ENCODE measurements at places on chromosomes 6 and 20.

GRCh38 chr20:13786143-13786828, 1.5 kb downstream of the NDUFAF5 start:
- no peak for DNase-seq

DNA sequence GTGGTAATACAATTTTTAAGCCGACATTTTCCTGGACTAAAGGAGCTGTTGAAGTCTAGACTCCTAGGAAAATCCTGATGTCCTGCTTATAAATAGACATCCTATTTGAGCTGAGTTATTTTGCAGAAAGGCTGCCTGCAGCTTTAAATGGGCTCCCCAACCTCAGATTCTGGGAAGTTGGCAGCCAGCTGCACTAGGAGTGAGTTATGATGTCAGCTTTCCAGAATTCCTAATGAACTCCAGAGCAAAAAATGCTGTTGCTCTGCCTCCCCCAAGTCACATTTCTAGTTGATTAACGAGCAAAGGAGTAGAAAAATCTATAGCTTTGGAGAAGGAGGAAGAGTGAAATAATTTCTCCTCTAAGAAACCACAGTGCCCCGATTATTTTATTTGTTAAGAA, 346.3 kb upstream of the SULF2 start:
- no peak for DNase-seq

DNA sequence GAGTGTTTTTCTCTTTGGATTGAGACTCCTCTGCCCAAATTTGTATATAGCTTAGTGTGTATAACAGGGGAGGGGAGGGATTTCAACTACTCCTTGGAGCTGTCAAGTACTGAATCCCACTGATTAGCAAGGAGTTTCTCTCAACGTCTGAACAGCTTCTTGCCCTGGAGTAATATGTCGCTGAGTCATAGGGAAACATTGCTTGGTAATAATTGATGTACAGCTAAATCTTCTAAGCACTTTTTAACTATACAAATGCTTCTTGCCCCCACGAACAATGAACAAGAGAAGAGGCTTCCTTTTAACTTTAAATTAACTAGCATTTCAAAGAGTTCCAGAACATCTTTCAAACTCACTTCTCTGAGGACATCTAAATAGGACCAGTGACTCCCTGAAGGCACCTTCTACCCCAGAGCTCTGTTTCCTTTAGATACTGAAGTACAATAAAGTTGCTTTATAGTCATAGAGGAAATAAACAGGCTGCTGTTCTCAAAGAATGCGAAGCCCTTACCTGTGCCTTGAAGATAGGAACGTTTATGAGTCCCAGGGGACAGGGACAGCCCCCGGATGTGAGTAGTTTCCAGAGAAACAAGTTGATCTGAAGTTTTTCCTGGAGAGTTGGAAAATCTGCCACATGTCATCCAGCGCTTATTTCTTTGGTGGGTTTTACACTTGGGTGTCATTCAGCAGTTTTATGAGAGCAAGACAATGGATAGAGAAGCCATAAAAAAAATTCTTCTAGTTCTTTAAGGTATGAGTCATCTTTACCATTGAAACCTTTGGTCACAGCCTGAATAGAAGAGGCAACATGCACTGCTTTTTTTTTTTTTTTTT, 462.5 kb upstream of the BTBD3 start:
- no peak for DNase-seq

DNA sequence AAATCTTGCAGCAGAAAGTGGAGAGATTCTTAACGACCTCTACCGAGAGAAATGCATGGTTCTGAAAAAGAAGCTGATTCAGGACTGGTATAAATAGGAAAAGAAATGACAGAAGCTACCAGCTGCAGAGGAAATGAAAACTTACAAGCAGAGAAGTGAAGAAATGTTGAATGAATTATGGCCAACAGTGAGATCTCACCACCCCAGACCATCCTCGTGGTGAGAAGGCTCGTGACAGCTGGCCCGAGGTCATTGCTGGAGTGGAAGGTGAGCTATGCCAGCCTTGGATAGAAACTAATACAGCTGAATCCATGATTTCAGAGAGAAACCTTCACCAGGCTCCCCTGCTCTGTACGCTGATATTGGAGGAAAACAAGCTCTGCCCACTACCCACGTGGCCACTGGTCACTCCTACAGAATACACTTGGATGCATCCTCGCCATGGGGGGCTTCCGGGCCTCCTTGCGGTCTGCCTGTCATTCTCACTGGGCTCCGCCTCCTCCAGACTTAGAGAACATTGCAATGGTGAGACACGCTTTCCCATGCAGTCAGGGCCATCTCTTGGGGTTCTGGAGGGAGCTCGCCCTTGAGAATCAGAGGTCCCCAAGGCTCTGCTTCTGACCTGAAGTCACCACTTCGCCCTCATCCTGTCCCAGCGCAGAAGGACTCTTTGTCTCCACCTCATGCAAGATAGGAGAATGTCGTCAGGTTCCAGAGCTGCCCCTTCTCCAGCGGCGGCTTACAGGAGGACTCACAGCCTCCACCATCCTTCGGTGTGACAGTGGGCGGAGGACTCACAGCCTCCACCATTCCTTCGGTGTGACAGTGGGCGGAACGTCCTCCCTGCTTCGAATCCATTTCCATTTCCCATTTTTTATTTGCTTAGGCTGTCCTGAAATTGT, 10.6 kb upstream of the TUBB2B start:
- DNase-seq = no peak

DNA sequence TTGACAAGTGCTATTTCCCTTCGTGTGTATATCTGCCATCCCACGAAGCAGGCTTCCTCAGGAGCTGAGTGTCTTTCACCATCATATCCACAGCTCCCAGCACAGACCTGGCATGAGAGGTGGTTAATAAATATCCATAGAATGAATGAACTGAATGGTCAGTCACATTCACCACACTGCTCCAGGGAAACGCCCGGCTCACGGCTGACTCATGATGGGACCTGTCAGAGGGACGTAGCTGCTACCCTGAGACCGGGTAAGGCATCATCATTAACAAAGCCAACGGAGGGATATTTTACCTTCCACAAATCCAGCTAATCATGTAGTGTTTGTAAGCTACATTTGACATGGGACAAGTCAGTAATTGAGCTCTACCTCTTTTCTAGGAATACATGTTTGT, 12.5 kb downstream of the AGPAT4 start:
- no peak for DNase-seq

- no peak for DNase-seq
These were observed 113.9 kb upstream of the ZNF217 start for GRCh38 chr20:53707371-53708055.

DNA sequence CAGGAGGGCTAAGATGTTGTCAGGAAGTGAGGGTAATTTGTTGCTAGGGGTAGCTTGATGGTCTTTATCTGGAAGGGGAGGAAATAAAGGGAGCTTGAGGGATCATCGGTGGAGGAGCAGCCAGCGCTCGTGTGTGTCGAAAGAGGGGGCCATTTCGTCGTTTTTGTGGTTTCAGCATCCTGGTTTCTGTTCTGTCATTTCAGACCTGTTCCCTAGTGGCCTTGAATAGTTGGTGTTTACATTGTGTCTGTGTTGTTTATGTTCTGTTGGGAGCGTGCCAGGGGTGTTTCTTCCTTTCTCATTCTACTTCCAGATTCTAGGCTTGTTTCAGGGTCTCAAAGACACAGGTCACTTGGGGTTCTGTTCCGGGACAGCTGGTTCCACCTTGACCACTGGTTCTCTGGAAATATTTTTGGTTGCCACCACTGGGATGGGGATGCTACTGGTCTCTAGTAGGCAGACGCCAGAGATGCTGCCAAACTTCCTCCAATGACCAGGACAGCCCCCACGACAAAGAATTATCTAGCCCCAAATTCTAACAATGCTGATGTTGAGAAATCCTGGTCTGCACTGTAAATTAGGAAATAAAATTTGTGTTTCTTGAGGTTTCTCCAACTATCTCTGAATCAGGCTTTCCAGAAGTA, 113.9 kb upstream of the NAA20 start:
- no peak for DNase-seq

DNA sequence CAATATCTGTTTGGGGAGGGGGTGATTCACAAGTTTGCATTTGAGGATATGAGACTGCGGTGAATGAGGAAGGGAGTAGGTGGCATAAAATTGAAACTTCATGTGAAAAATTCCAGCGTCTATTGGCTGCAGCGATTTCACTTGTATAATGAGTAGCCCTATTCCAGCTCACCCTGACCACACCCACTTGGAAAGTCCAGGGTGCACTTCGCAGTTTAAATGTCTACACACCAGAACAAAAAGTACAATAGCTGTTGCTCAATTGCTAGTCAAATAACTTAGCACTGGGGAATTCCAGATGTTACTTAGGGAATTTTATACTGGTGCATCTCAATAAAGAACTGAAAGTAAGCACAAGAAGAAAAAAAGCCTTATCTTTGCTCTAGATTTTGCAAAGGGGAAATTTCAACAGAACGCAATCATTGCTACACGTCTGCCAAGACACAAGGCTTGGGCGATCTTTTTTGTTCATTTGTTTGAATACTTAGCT, 6.3 kb downstream of the TNFAIP3 start:
- no peak for DNase-seq

DNA sequence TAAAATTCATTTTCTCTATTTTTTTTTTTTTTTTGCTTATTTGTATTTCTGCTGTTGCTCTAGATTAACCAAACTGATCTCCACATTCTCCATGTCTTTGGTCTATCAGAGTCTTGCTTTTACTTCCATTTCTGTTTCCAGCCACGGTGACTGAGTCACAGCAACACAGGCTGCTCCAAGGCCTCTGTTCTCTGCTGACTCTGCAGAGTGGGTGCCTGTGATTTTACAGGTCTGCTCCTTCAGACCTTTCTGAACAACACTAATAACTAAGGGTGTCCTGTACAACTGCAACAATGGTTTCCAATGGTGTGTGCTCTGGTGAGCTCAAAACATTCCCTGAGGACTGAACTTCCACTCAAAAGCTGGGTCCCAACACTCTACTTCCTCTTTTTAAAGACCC, 102.3 kb upstream of the BMP2 start:
- no peak for DNase-seq

- no peak for DNase-seq
These were observed 208.9 kb upstream of the SNX9 start for GRCh38 chr6:157614026-157614568.

- no peak for DNase-seq
These were observed 140.9 kb downstream of the GRIK2 start for GRCh38 chr6:101534386-101534785.

DNA sequence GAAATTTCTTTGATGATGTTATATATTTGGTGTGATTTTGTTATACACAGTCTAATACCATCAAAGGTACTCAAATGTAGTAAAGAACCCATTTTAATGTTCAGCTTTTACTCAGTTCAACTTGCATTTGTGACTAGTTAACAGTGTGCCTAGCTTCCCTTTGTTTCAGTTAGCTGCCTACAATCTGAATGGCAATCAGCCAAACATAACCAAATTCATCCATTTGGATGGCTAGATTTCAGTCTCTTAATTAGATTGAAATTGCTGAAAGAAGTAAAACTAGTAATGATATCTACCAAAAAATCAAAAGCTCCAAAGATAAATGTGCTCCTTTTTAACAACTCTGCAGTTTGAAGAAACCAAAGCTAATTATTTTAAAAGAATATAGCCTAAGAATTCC, 6.9 kb downstream of the EPHA7 start:
- DNase-seq = no peak

GRCh38 chr6:1593958-1594314, 15.8 kb upstream of the FOXC1 start:
- DNase-seq = no peak

DNA sequence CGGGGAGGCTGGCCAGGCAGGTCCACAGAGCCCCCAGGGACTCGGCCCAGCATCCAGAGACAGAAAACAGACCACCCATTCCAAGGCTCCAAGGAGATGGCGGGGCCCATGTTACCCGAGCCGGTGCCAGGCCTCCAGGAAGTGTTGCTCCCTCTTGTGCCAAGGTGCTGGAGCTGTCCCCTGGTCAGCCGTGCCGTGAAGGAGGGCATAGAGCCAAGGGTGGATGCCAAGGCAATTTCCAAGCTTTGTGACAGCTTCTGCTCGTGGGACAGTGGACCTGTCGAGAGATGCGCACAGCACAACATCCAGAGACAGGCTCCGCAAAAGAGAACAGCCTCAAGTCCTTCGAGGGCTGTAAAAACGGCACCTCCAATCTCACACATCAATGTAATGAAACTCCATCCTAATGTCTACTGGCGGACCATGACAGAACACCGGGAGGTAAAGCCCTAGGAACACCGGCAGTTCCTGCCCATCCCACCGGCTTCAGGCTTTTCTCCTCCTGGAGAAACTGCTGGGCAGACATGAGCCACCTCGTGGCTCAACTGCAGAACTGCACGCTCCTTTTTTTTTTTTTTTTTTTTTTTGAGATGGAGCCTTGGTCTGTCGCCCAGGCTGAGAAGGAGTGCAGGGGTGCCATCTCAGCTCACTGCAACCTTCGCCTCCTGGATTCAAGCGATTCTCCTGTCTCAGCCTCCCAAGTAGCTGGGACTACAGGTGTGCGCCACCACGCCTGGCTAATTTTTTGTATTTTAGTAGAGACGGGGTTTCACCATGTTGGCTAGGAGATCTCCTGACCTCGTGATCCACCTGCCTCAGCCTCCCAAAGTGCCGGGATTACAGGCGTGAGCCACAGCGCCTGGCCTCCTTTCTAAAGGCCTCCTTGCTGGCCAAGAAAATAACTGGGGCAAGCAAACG, 30.9 kb upstream of the AVP start:
- no peak for DNase-seq

- DNase-seq = no peak
These were observed 138.6 kb downstream of the DLL1 start for GRCh38 chr6:170152124-170152926.

GRCh38 chr20:56810141-56810540, 181.0 kb downstream of the TFAP2C start:
- no peak for DNase-seq

- DNase-seq = no peak
These were observed 65.3 kb downstream of the AIG1 start for GRCh38 chr6:143125864-143126573.

GRCh38 chr6:129936329-129937165, 75.4 kb upstream of the TMEM244 start:
- DNase-seq = peak; percentile 11

DNA sequence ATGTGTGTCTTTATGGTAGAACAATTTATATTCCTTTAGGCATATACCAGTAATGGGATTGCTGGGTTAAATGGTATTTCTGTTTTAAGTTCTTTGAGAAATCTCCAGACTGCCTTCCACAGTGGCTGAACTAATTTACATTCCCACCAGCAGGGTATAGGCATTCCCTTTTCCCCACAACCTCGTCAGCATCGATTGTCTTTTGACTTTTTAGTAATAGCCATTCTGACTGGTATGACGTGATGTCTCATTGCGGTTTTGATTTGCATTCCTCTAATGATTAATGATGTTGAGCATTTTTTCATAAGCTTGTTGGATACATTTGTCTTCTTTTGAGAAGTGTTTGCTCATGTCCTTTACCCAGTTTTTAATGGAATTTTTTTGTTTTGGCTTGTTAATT, 5.3 kb upstream of the TASP1 start:
- no peak for DNase-seq

- no peak for DNase-seq
These were observed 80.7 kb downstream of the L3MBTL3 start for GRCh38 chr6:130099119-130099518.

- DNase-seq = no peak
These were observed 17.2 kb upstream of the KIAA1755 start for GRCh38 chr20:38277691-38278090.

DNA sequence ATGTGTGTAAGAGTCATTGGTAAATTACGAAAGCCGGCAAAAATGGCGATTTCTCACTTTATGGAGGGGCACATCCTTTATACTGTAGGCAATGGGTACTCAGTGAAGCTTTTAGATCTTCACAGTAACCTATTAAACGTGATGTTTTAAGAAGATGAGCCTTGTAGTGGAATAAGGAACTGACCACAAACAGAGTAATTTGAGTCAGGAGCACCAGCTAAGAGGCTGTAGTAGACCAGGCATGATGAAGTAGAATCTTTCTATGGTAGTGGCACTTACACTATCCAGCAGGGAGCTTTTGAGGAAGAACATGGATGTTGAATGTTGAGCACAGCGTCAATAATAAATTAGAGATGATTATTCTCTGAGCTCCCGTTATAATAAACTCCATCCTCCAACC, 65.9 kb downstream of the HIVEP2 start:
- no peak for DNase-seq

Measured in stimulated activated CD8-positive, alpha-beta memory T cell treated with anti-CD3 and anti-CD28 coated beads, Interleukin-15, amount 100 ng/mL, for 1 hour (primary cell).